ENCODE measurements at places on chromosomes 16 and 17.

DNA sequence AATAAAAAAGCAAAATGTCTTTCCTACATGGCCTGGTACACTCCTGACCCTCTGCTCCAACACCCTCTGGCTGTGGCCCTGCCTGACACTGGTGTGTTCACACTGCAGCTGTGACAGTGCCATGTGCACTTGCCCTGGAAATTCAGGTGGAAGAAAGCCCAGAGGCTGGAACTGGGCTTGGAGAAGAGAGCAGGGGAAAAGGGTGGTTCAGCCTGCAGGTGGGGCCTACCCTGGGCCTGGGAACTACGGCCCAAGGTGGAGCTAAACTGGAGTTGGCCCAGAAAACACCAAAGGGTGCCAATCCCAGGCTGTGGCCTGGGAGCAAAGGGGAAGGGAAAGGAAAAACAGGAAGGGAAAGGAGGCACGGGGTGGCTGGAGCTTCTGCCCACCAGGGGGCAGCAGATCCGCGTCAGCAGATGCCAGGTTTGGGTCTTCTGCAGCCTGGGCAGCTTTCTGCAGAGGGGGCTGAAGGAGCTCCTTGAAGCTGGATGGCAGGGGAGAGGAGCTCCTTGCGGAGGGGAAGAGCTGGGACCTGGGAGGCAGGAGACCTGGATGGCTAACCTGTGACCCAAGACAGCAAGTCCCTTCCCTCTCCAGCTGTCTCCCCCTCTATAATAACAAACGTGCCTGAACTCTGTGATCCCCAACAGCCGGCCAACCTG lies 15.4 kb upstream of the CTCF start:
- DNase-seq: peak; percentile 93

- no peak for DNase-seq
These were observed 10.0 kb upstream of the BEAN1 start for GRCh38 chr16:66416939-66417700.

DNA sequence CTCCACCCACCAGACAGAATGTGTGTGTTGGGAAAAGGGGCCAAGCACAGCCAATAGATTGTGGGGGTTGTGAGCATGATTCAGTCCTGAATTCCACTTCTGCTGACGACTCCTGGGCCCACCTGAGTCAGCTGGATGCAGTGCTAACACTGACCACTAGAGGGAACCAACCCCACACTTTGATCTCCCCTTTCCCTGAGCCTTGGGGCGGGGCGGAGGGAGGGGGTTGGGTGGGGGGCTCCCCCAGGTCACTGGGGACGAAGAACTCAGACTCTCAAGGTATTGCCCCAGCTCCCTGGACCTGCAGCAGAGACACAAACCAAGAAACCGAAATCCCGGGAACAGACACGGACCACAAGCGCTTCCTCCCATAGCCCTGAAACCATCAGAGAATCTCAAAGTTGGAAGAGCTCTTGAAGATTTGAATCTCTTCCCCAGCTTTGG lies 621 bp upstream of the CSHL1 start:
- DNase-seq: peak; percentile 81

- DNase-seq: no peak
These were observed 8.4 kb upstream of the EXOC7 start for GRCh38 chr17:76111956-76112355.

- no peak for DNase-seq
These were observed 7.1 kb upstream of the SLC5A11 start for GRCh38 chr16:24838554-24839266.

GRCh38 chr17:50428831-50429424 lies 2.9 kb downstream of the ACSF2 start:
- DNase-seq: no peak
